Stimulated activated CD4-positive, alpha-beta T cell treated with anti-CD3 and anti-CD28 coated beads, TNF-alpha, amount 100 ng/mL, for 4 hours (primary cell): ENCODE measurements at places on chromosomes 7 and 10.

- DNase-seq, result no peak
These were observed 56.7 kb downstream of the PCLO start for GRCh38 chr7:83105948-83106347.

GRCh38 chr10:48627984-48628609 is 23.2 kb upstream of the ARHGAP22 start:
- no peak for DNase-seq

GRCh38 chr7:97982647-97983046 is 7.3 kb downstream of the OCM2 start:
- no peak for DNase-seq

- no peak for DNase-seq
These were observed 30.1 kb downstream of the CRTAC1 start for GRCh38 chr10:98000346-98000745.

- DNase-seq, result no peak
These were observed 415.2 kb upstream of the ZMIZ1 start for GRCh38 chr10:78653555-78653954.

GRCh38 chr10:10138685-10139084 is 879.0 kb upstream of the CELF2 start:
- no peak for DNase-seq

DNA sequence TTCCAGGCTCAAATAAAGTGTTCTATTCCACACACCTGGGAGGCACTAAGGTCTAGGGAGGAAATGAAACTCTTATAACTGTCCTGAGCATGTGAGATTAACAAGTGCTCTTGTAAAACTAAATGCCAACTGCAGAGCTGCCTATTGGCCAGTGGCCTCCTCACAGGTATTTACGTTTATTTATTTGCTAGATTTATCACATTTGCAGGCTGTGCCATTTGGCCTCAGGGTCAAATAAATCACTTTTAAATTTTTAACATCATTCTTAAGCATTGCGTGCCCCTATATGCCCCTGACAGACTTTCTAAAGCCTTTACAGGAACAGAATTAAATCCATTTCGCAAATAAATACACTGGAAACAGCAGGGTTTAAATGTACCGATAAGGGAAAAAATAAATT is 381.8 kb upstream of the NFE2L3 start:
- DNase-seq, result no peak

GRCh38 chr10:70925377-70926225 is 37.2 kb upstream of the PCBD1 start:
- peak; percentile 16 for DNase-seq

- DNase-seq, result no peak
These were observed 298.1 kb downstream of the GFRA1 start for GRCh38 chr10:115974816-115975430.

DNA sequence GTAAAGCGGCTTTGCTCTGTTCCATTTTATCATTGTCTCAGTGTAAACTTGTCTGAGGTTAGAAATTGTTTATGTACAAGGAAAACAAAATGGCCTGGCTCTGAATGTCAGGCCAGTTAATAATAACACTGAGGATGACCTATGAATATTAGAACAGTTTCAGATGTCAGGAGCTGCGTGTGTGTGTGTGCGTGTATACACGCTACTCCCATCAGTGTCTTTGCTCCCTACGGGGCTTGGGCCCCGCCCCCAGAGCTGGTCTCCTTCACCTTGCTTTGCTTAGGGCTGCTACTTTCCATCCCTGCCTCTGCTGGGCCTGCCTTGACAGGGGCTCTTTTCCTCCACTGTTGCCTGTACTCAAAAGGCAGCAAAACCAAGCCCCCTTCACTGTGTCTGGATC is 142.3 kb upstream of the BET1 start:
- DNase-seq, result no peak

- DNase-seq, result no peak
These were observed 223.7 kb downstream of the BUB3 start for GRCh38 chr10:123377883-123378282.

- DNase-seq, result no peak
These were observed 115.1 kb upstream of the RET start for GRCh38 chr10:42961796-42962109.

- no peak for DNase-seq
These were observed 155.4 kb downstream of the NEURL1 start for GRCh38 chr10:103648636-103649532.

DNA sequence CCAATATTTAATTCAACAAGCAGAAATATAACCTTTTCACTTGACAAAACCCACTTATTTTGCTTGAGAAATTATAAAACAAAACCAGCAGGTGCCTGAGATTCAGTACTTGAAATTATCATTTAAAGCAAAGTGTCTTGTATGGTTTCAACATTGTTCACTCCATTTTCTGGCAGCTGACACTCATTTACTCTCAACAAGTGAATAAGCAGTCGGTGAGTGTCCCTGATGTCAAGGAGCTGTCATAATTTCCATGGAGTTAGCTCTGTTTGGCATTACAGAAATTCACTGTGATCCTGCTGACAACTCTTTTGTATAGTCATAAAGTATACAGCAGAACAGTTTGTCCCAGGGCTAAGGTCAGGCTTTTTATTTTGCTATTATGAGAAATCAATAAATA is 490.0 kb downstream of the CNTNAP2 start:
- DNase-seq, result no peak

DNA sequence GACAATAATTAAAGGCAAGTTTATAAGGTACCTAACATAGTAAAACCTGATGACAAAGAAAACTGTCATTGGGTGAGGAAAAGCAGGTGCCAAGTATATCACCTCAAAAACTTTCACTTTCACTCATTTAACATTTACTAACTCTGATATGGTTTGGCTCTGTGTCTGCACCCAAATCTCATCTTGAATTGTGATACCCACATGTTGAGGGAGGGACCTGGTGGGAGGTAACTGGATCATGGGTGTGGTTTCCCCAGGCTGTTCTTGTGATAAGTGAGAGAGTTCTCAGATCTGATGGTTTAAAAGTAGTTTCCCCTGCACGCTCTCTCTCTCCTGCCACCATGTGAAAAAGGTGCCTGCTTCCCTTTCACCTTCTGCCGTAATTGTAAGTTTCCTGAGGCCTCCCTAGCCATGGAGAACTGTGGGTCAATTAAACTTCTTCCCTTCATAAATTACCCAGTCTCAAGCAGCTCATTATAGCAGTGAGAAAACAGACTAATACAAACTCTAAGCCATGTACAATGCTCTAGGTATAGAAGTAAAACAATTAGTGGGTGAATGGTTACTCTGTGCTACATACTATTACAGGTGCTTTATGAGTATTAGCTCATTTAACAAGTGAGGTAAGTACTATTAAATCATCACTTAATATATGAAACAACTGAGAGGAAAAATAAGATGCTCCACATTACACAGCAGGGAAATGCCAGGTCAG is 199.0 kb downstream of the CHCHD3 start:
- DNase-seq, result no peak

DNA sequence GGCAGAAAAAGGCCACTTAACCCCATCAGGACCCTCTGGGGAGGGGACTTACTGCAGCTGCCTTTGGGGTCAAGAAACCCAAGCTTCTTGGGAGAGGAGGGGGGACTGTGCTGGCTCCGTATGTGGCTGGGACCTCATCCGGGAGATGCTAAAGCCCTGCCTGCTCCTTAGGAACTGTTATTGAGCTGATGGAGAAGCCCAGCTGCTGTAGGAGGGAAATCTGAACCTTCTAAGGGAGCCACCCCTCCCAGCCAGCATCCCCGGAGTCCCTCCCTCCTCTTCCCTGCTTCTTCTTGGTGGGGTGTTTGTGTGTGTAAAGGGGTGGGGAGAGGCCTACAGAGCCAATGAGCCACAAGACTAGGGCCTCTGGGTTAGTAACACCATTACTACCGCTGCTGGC is 8.2 kb downstream of the KCNIP2 start:
- no peak for DNase-seq

- DNase-seq, result no peak
These were observed 74.2 kb upstream of the HECW1 start for GRCh38 chr7:43038254-43038653.

GRCh38 chr7:127997226-127997922 is 33.9 kb downstream of the LRRC4 start:
- DNase-seq, result no peak

DNA sequence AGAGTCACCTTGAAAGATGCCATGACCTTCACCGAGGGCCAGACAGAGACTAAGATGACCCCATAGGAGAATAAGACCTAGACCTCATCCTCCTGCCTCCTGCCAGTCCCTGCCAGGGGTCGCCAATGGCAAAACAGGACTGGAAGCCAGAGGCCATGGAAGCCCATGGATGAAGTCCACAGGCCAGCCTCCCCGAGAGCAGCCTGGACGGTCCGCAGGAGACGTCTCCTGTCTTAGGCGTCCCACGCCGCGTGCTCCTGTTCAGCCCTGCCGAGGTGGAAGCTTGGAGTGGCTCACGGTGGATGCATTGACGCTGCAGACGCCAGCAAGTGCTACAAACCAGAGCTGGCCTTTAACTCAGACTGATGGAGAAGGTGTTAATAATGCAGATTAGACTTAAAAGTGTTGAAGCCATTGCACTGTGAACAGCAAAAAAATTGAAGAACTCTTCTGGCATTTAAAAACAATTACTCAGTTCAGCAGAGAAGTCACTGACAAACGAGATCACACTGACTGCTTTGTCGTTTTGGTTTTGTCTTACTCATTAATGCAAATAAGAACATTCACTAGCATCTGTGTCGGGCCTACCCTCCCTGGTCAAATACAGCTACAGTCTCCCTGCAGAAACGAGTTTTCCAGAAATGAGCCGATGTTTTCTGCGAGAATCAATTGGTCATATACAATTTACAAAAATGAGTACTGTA is 38.1 kb upstream of the FAM20C start:
- DNase-seq, result no peak

DNA sequence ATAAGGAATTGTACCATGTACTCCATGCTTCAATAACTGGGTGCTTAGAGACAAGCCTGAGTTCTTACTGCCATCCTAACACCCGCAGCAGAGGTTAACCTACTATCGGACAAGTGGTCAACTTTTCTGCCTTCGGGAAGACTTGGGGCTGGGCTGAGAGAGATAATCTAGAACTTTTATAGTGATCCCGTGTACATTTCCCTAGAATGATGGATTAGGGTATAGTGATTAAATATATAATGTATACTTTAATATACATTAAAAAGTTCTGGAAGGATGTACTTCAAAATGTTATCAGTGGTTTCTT is 12.2 kb upstream of the HNRNPF start:
- DNase-seq, result no peak

GRCh38 chr7:149459201-149459539 is 1.7 kb downstream of the ZNF777 start:
- DNase-seq, result no peak

GRCh38 chr7:74475243-74475986 is 21.7 kb downstream of the GTF2IRD1 start:
- DNase-seq, result no peak

- no peak for DNase-seq
These were observed 118.0 kb upstream of the KMT2C start for GRCh38 chr7:152553671-152554317.

DNA sequence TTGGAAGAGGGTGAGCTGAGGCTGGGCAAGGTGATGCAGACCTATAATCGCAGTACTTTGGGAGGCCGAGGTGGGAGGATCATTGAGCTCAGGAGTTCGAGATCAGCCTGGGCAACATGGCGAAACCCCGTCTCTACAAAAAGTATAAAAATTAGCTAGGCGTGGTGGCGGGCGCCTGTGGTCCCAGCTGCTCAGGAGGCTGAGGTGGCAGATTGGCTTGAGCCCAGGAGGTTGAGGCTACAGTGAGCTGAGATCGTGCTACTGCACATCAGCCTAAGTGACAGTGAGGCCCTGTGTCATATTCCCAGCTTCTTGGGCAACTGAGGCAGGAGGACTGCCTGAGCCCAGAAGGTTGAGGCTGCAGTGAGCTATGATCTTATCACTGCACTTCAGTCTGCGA is 13.6 kb downstream of the BMPR1A start:
- DNase-seq, result no peak

DNA sequence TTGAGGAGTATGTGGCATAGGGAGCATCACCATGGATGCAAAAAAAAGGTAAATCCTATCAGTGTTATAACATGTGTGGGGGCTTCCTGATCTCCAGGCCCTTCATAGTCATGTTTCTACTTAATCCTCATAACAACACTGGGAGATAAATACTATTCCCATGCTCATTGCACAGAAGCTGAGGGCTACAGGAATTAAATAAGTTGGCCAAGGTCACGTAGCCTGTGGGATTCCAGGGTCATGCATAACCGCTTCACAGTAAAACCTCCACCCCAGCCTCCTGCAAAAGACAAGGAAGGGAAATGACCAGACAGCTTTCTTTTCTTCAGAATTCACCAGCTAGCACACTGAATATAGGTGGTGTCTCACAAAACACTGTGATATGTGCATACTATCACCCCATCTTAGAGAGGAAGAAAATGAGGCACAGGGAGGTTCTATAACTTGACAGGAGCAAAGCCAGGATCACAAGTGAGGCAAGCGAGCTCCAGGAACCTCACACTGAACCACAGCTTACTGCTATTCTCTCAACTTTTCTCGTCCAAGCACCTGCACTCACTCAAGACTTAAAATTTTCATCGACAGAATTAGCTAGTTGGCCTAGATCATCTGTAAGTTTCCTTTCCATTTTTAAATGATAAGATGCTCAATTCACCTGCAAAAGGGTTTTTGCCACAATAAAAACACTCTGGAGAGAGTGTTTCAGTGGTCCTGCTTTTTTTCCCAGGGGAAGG is 13.4 kb downstream of the JAZF1 start:
- no peak for DNase-seq

GRCh38 chr7:158689488-158689887 is 15.1 kb downstream of the NCAPG2 start:
- no peak for DNase-seq

GRCh38 chr10:68877482-68878110 is 23.5 kb upstream of the DDX50 start:
- no peak for DNase-seq

DNA sequence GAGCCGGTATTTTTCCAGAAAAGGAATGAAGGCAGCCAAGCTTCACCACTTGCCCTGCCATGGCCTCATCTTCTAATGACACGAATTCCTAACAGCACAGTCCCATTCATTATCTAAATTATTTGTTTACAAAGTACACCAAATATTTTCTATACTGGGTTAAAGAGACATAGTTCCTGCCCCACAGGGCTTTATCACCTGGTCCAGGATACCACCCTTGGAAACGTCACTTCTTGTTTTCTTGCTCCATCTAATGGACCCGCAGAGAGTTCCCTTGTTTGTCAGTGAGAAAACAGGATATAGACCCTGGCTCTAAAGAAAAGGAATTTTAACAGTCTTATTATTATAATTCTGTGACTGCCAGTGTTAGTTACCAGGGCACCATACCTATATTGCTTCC is 1165.4 kb downstream of the GATA3 start:
- DNase-seq, result no peak

- DNase-seq, result no peak
These were observed 511.5 kb downstream of the ATRNL1 start for GRCh38 chr10:115604627-115605026.
